ENCODE measurements at places on chromosomes 4 and X. TPM values are rescaled to one million over a fixed set of nuclear protein-coding genes. Genes with fewer than 3 reads are reported as not detected.

MAGEA6 gene
- total RNA-seq = not detected

SPATA18 gene
- total RNA-seq = 23.2 TPM

SEPTIN6 gene
- total RNA-seq = 63.6 TPM

ADH7 gene
- not detected for total RNA-seq

GPR119 gene
- total RNA-seq = not detected

RAP1GDS1 gene
- 108 TPM for total RNA-seq

NCAPG gene
- total RNA-seq = 2.1 TPM

ETNPPL gene
- total RNA-seq = not detected

XAGE1A gene
- not detected for total RNA-seq

SPINK2 gene
- total RNA-seq = not detected

XPNPEP2 gene
- not detected for total RNA-seq

TLR2 gene
- 0.55 TPM for total RNA-seq

ART3 gene
- total RNA-seq = not detected

MRPS18C gene
- 12.5 TPM for total RNA-seq

PITX2 gene
- total RNA-seq = 60.6 TPM
